ENCODE measurements at places on chromosomes 6 and 20.

GRCh38 chr20:58790454-58790853 lies 60.2 kb downstream of the GNAS-AS1 start:
- DNase-seq, result no peak

DNA sequence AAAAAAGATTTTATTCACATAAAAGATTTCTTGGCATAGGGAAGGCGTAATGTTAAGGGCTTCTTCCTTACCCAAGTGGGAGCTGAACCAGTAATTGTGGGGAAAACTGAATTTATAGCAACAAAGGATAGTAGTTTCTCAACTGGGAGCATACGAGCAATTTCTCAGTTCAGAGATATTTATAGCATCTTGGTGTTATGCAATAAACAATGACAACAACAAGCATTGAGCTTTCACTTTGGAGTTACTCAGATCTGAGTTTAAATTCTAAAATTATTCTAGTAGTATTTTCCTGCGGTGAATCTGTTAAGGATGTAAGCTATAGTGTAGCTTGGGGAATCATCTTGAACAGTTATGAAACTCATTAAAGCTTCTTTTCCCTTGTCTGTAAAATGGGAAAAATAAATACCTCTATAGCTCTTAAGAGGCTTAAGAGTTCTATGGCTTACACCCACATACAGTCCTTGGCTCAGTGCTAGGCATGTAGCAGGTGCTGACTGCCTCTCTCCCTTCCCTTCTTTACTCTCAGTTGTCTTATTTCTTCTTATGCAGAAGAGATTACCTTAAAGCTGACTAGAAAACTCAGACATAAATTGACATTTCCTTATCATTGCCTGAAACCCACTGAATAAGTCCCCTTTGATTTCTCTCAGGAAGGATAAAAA lies 58.8 kb downstream of the SAMD5 start:
- no peak for DNase-seq

DNA sequence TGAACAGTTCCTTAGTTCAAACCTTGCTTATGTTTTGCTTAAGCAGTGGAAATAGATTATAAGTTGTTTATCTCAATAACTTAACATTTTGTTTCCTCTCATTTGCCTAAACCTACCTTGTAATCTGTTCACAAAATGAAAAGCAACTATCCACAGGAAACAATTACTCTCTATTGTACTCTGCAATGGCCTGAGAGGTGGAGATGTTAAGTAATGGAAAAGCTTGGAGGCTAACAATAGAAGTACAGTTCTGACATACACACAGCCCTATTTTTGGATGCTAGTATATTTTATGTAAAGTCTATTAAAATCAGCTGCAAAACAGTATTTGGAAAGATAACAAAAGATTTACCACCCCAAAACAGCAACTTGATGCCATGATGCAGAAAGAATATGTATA lies 82.1 kb downstream of the TINAG start:
- DNase-seq, result peak; percentile 46

- DNase-seq, result no peak
Measured at GRCh38 chr6:169241688-169242350, 11.8 kb downstream of the THBS2 start.

DNA sequence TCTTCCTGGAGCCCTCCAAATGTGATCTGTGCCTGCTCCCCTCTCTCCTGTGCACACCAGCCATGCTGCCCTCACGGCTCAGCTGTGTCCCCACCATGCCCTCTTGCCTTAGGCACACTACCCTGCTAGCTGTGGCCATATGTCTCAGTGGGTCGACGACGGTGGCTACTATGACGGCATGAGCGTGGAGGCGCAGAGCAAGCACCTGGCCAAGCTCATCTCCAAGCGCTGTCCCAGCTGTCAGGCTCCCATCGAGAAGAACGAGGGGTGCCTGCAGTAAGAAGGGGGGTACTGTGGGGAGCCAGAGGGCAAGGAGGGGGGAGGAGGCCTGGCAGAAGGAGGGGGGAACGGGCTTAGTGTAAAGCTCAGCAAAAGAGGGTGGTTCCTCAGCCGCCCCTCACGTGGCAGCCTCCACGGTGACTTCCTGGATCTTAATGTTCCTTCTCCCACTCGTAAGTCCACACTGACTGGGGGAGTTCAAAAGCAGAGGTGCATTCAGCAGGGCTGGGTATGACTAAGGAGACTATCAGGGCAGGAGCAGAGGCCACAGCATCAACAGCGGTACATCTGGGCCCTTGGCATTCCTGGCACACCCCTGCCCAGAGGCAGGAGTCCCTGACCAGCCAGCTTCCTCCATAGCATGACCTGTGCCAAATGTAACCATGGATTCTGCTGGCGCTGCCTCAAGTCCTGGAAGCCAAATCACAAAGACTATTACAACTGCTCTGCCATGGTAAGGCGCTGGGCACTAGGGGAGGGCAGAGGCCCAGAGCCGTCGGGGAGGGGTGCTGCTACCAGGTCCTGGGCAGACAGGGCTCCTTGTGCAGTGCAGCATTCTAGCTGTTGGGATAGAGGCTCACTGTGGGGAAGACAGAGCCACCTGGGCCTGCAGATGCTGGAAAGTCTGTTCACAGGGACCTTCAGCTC lies 8.0 kb downstream of the DNPH1 start:
- DNase-seq, result no peak

DNA sequence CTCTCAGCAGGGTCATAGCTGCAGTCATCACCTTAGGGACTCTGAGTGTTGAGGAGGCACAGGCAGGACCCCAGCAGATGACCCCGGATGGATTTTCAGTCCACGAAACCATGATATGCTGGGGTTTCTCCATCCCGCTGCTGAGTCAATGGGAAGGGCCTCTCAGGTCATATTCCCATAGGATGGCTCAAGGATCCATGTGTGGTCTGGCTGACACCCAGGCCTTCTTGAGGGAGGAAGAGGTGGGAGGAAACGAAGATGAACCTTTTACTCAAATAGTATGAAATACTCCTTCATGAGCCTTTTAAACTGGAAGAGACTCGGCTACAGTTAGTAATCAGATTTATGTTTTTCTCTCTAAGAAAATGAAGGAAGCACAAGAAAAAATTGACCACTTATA lies 10.3 kb upstream of the RALY start:
- no peak for DNase-seq

- no peak for DNase-seq
Measured at GRCh38 chr20:15547119-15547518, 1026.1 kb downstream of the KIF16B start.

DNA sequence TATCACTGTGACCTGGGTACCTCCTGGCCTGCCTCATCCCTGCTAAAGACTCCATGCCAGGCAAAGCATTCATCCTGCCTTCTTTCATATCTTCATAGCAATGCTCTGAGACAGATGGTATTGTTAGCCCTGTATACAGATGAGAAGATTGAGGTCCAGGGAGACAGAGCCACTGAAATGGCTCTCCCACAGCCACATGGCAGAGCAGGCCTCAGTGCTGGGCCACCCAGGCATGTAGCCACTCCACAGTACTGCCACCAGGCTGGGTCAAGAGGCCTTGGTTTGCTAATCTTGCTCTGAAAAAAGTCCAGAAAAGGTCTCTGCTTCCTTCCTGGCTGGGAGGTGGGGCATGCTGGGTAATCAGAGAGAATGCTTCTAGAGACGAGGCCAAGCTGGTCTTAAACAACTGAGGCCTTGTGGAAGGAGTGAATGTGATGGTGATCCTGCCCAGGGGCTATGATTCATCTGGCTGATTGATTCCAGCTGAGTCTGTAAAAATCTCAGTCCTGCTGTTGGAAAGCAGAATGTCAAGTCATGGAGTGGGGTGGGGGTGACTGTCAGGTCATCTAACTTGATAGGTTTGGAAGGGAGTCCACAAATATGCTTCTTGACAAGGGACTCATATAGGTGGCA lies 29.8 kb downstream of the HM13 start:
- no peak for DNase-seq
